ENCODE measurements at places on chromosomes 2 and 18.

GRCh38 chr2:158184001-158184400 lies 82.3 kb downstream of the UPP2 start:
- no peak for DNase-seq

DNA sequence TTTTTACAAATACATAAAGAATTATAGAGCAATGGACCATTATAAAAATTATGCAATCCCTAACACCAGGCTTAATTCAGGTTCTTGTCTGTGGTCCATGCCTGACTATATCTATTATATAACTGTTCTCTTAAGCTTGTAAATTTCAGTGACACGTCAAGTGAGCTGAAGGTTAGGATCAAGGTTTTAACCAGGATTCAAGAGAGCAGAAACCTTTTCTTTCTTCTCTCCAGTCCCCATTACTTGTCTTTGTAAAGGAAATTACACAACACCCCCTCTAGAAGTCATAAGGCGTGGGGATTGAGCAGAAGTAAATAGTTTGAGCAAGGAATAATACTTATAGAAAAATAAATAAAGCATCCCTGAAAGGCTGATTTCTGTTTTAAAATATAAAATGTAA lies 122.0 kb downstream of the ZNF521 start:
- DNase-seq, result no peak

DNA sequence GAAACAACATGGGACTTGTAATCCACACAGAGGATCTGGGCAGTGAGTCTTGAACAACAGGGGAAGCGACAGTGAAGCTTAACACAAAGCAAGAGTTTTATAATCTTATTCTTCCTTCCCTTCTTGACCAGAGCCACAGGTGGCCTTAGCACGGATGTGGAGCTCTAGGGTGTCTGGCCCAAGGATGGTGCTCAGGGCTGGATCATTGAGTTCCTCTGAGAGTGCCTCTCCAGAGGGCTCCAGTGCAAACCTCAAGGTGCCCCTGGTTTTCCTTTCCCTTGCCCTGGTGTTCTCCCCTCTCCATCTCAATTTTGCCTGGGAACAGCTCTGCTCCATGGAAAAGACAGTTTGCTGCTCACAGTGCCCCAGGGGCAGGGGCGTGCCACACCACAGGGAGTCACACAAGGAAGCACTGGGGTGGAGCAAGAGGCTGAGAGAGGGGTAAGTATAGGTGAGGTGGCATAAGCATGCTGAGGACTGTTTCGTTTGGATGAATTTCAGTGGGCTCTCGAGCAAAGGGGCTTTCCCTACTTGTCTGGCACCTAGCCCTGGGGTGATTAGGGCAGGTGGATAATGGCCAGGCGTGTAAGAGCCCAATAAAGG lies 88.6 kb upstream of the B3GNT7 start:
- DNase-seq, result no peak

GRCh38 chr2:77228391-77228790 lies 293.8 kb downstream of the LRRTM4 start:
- DNase-seq, result no peak

DNA sequence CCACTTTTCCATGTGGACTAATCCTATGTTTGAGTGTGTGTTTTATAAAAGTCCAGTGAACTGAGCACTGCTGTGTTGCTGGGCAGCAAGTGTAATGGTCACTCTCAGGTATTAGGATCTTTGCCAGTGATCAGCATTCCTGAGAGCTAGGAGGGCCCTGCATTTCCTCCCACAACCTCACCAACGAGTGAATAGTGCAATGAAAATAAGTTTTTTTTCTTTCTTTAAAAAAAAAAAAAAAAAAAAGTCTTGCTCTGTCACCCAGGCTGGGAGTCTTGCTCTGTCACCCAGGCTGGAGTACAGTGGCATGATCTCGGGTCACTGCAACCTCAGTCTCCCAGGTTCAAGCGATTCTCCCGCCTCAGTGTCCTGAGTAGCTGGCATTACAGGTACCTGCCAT lies 6.5 kb upstream of the OSBPL6 start:
- no peak for DNase-seq

DNA sequence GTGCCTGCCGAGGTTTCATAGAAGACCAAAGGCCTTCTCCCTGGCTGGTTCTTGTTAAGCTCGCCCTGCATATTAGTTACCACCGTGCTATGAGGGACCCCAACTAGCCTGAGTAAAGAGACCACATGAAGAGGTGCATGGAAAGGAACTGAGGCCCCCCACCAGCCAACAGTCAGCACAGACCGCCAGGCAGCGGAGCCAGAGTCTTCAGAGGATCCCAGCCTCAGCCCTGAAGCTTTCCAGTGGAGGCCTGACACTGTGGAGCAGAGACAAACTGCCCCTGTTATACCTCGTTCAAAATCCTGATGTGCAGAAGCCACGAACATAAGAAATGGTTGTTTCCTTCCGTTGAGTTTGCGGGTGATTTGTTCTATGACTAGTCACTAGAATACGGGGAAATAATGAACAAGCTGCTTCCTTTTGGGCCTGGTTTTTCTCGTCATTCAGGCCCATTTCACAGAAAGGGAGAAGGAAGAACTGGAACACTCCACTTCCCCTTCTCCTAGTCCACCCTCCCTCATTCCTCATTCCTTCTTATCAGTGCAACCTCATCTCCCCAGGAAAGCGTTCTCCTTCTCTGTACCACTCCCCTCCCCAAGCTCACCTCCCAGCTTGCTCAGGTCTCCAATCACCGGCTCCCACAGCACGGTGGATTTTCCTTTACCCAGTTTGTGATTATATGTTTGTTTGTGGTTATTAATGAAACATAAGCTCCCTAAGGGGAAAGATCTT lies 3.0 kb upstream of the GLI2 start:
- DNase-seq, result peak; percentile 22

DNA sequence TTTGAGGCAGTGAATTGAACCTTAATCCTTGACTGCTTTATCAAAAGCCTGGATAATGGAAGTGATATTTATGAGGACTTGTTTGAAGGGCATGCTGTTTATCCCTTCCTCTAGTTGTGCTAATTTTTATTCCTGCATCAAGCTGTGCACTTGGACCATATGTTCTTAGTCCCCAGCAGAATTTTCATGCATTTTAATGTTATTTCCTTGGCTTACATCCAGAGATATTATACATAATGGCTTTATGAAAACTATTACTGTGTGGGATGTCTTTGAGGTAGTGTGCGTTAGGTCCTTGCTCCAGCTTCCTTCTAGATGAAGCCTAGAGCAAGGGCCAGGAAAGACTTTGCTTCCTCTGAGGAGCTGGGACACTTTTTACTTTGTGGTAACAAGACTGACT lies 378.4 kb downstream of the LPIN1 start:
- no peak for DNase-seq

GRCh38 chr2:200713704-200714064 lies 98.0 kb upstream of the BZW1 start:
- no peak for DNase-seq
